ENCODE measurements at places on chromosomes 4 and X. TPM values are rescaled to one million over a fixed set of nuclear protein-coding genes. Genes with fewer than 3 reads are reported as not detected.

The VEGFD gene
- 0.59 TPM for polyA plus RNA-seq

The ITIH6 gene
- 0.04 TPM for polyA plus RNA-seq

DNA sequence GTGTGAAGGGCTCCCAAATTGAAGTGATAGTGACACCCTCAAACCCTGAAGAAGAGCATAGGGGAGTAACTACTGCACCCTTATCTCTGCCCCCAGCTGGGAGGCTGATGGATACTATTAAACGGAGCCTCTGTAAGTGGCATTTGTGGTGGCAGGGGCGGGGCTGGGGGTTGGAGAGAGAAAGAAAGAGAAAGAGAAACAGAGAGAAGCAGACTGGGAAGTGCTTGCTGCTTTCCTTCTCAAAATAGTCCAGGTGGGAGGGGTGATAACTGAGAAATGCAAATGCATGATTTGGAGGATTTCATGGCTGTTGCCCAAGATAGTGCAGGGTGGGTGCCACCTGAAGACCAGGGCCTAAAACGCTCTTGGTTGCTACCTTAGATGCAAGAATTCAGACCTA lies 253.5 kb upstream of the GATB start:
- no peak for DNase-seq

DNA sequence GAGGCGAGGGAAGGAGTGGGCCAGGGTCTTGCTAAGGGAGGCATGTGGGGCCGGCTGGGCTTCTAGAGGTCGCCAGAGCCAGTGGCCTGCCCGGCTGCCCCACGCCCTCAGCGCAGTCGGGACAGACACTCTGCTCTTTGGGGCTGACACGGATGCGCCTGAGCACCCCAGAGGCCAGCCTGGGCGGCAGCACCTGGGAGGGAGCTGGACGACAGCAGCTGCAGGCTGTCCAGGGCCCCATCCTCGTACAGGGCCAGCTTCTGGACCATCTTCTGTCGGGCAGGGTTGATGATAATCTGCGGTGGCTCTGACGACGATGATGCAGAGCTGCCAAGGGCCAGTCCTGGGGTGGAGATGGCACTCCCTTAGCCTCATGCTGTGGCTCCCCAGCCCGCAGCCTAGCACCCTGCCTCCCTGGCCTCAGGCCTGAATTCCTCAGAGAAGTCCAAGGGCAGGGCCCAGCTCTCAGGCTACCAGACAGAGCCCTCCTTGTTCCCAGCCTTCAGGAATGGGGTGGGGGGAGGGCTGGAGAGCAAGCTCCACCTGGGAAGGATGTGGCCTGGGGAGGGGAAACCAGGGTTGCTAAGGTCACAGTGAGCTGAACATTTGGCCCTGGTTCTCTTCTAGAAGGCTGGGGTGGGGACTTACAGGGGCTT lies 7.2 kb downstream of the IRAK1 start:
- DNase-seq, result no peak

GRCh38 chr4:129900430-129900953 lies 804.5 kb downstream of the C4orf33 start:
- DNase-seq, result no peak

- no peak for DNase-seq
These were observed 106.8 kb downstream of the ATG4A start for GRCh38 chrX:108198420-108198819.

DNA sequence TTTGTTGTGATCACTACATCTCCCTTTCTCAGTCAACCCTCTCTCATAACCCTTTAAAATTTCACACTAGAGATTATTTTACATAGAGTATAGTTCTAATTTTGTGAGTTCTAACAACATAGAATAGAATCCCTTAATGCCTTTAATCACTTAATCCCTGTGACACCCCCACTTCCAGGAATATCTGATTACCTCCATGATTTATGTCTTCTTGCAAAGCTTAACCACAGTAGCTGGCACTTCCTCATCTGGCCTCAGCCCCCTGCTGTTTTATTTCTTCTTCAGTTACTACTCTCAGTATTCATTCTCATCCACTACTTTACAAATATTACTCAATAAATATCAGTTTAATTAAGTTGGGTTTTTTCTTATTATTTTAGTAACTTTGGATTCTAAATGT lies 340.9 kb downstream of the CENPC start:
- no peak for DNase-seq

Measured in left renal pelvis (tissue), 4 donors.